ENCODE measurements at places on chromosomes 11 and 22. TPM values are rescaled to one million over a fixed set of nuclear protein-coding genes. Genes with fewer than 3 reads are reported as not detected.

ISX gene
- not detected for total RNA-seq

OR56A1 gene
- total RNA-seq = not detected

RIMBP3C gene
- 0.18 TPM for total RNA-seq

TUB gene
- 5.4 TPM for total RNA-seq

MS4A15 gene
- not detected for total RNA-seq

ZBTB16 gene
- total RNA-seq = not detected

CRY2 gene
- 3.8 TPM for total RNA-seq
